ENCODE measurements at places on chromosomes 12 and 14.

DNA sequence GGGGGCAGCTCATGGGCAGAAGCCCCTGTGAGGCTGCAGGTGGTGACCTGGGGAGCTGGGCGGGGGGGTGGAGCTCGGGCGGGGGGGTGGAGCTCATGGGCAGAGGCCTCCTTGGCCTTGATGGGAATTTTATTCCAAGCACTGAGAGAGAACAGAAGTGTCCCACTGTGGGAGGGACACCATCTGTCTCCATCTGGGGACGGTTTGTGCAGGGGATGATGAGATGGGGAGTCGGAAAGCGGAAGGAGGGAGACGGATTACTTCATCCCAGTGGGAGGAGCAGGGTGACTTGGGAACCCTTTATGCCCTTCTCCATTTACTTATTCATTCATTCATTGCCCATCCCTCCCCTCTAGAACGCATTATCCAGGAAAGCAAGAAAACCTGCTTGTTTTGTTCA is 304.7 kb downstream of the ADGRD1 start:
- no peak for DNase-seq

GRCh38 chr12:31849090-31849687 is 110.0 kb upstream of the RESF1 start:
- DNase-seq, result no peak

DNA sequence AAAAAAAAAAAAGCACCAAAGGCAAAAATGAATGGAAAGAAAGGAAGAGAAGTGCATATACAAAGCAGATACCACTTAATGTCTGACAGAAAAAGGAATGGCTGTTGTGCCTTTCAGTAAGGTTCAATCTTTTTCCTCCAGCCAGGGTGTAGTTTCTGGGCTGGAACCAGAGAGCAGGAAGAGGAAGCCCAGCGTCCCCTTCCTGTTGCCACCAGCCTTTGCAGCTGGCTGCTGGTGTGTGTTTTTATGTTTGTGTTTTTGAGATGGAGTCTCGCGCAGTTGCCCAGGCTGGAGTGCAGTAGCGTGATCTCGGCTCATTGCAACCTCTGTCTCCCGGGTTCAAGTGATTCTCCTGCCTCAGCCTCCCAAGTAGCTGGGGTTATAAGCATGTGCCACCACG is 64.6 kb upstream of the LTA4H start:
- no peak for DNase-seq

DNA sequence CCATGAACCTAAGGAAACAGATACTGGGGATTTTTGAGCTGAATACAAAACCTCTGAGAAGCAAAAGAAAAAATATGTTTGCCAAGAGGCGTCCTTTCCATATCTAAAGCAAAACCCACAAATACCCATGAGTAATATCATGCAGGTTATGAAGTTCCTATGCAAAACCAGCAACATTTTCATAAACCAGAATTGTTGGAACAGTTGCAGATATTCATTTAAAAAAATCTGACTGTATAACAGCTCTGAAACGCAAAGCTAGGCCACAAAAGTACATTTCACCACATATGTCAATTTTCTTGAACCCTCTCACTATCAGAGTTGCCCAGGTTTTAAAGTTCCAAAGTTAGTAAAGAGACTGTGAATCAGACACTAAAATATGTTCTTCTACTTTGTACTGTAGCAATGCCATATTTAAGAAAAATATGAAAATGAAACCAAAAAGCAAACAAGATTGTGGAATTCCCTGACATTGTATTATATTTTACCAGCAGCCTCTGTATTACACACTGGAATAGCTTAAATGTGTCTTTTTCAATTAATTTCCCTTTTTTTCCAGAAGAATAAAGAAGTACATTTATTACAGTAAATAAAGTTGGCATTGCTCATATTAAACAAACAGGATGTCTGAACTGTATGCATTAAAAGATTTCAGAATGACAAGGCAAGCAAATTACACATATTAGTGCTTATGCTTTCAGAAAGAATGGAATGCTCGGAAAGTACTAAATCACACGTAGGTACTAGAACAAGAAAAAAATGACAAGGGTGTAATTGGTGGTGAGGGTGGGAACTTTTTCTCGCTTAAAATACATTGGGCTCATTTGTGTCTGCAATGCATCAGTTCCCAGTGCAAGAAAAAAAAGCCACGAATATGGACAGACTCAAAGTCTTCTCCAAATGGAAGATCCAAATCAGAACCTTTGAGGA is 33.6 kb upstream of the HIF1A start:
- DNase-seq, result no peak

DNA sequence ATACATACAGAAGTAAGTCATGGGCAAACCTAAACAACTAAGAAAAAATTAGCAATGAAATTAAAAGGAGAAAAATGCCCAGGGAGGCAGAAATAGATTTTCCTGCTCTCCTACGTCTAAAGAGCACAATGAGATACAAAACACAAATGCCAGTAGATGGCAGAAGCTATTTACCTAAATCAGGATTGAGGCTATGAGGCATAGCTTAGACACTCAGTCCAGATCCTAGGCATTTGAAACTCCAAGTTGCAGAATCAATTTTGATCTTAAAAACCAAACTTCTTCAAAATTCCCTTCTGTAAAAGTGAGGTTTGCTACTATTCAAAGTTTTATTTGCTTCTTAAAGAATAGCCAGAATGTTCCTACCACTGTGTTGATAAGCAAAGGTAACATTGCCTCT is 368.6 kb downstream of the DAD1 start:
- no peak for DNase-seq

DNA sequence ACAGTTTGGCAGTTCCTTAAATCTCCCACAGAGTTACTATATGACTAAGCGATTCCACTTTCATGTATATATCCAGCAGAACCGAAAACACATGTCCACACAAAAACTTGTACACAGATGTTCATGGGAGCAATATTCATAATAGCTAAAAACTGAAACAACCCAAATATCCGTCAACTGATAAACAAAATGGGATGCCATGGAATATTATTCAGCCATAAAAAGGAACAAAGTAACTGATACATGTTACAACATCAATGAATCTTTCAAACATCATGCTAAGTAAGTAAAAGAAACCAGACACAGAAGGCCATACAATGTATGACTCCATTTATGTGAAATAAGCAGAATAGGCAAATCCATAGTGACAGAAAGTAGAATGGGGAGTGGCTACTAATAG is 80.2 kb upstream of the GPHB5 start:
- DNase-seq, result no peak

DNA sequence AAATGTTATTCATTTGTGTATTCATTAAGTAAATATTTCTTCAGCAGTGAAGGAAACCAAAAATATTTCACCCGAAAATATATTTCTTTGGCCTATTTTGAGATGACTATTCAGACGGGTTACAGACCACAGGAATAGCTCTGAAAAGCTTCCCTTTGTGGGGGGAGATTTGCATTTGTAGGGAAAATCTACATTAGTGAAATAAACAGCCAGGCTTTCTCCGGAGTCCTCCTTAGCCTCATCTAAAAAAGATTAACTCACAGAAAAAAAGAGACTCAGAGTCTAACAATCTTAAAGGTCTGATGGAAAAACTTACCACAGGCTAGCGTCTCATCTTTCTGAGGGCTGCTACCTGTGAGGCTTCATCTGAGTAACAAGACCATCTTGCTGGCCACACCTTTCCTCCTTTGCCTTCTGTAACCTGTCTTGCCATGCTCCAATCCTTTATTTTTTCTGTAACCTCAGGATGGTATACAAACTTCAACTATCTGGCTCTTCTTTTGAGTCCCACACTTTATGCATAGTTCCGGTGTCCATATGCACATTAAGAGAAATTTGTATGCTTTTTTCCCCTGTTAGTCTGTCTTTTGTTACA is 100.7 kb downstream of the CNTN1 start:
- DNase-seq, result no peak

DNA sequence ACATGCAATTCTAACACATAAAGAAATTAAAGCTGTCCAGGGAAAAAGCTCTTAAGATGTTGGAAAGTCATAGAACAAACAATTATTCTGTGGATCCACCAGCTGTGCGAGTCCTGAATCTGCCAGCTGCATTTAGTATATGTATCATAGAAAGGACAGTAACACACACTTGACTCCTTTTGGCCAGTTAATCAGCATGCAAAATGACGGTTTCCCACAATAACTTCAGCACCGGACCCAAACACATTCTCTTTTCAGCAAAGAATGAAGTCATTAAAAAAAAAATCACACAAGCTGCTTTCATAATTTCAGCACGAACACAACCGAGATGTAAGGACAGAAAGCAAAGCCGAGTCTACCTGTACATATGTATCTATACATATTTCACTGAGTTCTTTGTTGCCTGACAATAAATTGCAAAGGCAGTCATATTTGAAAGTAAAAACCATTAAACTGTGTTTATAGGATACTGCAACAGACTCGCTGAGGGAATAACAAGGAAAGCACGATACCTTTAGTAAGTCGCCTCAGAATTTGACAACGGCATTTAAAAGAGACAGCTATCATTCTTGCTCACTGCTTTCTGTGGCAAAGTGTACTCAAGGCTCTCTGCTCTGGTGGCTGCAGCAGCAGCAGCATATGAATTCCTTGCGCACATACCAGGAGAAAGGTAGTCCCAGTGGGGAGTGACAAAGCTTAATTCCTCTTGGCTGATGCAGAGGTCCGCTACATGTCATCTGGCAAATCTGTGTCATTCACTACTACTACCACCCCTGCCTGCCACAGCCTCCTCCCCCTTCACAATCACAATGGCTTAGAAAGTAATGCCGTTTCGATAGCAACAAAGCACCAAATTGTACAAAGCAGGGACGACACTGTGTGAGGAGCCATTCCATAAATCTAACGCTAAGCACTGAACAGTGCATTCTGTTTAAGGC is at the start of gene GRIP1:
GRIP1 (minus strand) TSS at position 739 of the 938 bp plus-strand sequence; CDS start at position 567, 172 bp downstream.
- DNase-seq, result no peak

GRCh38 chr12:4086481-4086880 is 187.1 kb upstream of the CCND2 start:
- DNase-seq, result no peak

DNA sequence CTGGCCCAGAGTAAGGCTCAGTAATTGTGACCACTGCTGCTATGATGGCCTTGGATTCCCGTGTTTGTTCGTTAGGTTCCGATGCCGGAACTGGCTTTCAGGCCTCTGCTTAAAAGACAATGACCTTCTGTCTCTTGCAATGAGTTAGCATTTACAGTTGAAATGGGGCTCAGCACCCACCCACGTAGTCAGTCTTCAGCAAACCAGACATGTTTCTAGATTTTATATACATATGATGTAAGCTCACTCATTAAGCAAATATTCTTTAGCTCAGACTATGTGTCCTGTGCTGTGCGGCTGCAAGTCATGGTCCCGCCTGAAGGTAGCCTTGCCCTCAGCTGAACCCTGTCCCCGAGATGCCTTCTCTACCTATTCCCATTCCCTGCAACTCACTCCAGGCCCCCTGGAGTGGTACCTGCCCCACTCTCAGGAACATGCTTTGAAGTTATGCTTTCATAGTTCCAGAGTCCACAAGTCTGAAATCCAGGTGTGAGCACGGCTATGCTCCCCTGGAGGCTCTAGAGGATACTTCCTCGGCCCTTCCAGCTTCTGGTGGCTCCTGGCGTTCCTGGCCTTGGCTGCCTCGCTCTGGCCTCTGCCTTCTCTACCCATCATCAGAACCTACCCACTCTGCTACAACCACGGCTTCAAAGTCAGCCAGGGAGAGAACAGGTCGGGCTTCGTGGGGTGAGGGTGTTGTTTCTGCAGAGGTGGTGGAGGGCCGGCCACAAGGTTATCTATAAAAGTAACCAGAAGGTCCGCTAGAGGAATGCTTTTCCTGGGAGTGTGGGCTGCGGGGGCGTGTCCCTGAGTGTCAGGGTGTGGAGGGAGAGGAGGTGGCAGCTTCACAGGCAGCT is 157.8 kb downstream of the RBM19 start:
- no peak for DNase-seq

- no peak for DNase-seq
Observed at GRCh38 chr12:119784673-119785072, 92.4 kb downstream of the CIT start.

- DNase-seq, result no peak
Observed at GRCh38 chr12:90870971-90871725, 83.8 kb downstream of the CCER1 start.

GRCh38 chr12:115507951-115508722 is 769.4 kb downstream of the MED13L start:
- DNase-seq, result no peak

DNA sequence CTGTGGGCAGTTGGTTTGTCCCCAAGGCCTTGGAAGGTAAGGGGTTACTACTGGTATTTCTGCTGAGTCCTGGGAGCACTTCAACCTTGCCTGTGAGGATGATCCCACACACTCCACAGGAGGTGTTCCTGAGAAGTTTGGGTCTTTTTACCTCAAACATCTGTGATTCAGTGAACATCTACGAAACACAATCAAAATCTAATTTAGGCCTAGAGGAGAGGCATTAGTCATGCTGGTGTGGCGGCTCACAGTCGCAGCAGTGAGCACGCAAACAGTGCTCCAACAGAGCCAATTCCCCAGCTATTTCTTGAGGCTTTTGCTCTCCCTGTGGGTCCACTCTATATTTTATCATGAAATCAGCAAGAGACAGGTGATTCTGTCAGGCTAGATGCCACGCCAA is 107.6 kb downstream of the APAF1 start:
- DNase-seq, result no peak

GRCh38 chr12:2256915-2257314 is 204.1 kb downstream of the CACNA1C start:
- no peak for DNase-seq

- no peak for DNase-seq
Observed at GRCh38 chr12:30909349-30910037, 17.1 kb upstream of the TSPAN11 start.

DNA sequence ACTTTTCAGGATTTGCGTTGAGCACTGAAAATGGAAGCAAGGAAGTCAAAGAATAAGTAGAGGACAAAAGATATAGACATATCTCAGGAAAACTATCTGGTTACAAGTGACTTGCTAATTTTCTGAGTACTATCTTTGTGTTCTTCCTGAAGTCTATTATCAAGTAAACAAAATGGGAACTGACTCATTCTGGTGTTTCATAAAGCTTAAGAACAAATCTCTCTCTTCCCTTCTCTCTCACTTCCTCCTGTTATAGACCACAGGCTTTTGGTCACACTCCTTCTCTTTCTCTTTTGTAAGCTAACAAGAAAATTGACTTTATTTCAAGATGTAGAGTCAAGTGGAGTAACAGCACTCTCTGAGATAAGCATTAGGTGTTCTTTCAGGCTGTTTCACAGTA is 406.6 kb upstream of the SYT1 start:
- no peak for DNase-seq
